ENCODE measurements at places on chromosomes 6 and 20.
A peak's percentile ranks its signal among the peaks of the same experiment; 100 is the strongest.

GRCh38 chr6:109187399-109188114, 92.2 kb downstream of the CEP57L1 start:
- peak; percentile 13 for DNase-seq

- no peak for DNase-seq
Observed at GRCh38 chr6:111605100-111605751, 452 bp downstream of the TRAF3IP2 start.

- DNase-seq, result no peak
Observed at GRCh38 chr6:152783217-152783878, 32.8 kb downstream of the VIP start.

- no peak for DNase-seq
Observed at GRCh38 chr6:65289491-65289890, 417.5 kb downstream of the EYS start.

- DNase-seq, result no peak
Observed at GRCh38 chr6:117547688-117548621, 54.4 kb downstream of the GOPC start.

DNA sequence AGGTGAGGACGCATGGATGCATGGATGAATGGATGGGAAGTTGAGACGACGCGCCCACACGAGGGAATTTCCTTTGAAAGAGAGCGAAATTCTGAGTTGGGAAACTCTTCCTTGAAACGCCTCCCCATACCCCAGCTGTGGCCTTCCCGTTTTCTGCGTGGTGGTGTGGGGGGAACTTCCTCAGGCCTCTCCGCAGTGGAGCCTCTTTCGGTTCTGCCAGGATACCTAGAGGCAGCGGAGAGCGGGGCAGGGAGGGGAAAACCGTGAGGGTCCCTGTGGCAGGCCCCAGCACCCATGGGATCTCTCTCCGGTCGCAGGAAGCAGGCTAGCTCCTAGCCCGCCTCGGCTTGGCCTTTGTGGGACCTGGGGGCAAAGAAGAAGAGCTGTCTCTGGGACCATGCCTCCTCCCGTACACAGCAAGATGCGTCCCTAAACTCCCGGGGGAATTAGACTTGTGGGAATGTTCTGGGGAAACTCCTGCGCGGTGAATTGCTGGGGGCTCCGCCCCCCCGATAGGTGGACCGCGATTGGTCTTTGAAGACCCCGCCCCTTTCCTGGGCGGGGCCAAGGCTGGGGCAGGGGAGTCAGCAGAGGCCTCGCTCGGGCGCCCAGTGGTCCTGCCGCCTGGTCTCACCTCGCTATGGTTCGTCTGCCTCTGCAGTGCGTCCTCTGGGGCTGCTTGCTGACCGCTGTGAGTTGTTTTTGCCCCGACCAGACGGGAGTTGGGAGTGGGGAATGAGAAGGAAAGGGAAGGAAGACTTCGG, at the start of gene CD40:
Gene CD40 (plus strand): TSS at position 611 of the 764 bp plus-strand sequence. CDS start 30 bp downstream, at position 641.
- DNase-seq, result no peak

GRCh38 chr6:34922177-34922663, 33.2 kb downstream of the ANKS1A start:
- DNase-seq, result no peak

- no peak for DNase-seq
Observed at GRCh38 chr20:22475662-22476061, 108.7 kb downstream of the FOXA2 start.

- DNase-seq, result no peak
Observed at GRCh38 chr6:129451187-129451586, 258.8 kb downstream of the ARHGAP18 start.

GRCh38 chr6:55445648-55446204, 118.5 kb downstream of the GFRAL start:
- DNase-seq, result no peak

DNA sequence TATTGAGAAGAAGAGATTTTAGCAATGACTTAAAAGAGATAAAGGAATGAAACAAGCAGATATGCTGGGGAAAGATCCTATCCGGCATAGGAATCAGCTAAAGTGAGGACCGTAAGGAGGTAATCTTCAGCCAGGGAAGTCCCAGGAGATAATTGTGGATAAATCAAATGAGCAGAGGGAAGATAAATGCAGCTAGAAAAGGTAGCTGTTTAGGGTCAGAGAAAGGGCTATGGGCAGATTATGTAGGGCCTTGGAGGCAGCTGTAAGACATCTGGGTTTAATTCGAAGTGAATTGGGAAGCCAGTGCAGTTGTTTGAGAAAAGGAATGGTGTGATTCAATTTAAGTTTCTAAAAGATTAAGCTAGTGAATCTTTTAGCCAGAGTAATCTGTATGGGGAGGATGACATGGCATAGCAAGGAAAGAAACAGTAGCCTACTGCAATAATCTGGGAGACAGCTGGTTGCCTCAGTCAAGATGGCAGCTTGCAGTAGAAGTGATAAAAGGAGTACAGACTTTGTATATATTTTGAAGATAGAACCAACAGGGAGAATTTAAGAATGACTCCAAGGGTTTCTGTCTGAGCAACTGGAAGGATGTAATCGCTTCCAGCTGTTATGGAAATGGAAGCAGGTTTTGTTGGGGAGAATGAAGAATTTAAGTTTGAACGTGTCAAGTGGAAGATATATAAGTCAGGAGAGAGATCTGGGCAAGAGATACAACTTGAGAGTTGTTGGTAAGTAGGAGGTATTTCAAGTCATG, 552.3 kb upstream of the FLRT3 start:
- DNase-seq, result no peak

DNA sequence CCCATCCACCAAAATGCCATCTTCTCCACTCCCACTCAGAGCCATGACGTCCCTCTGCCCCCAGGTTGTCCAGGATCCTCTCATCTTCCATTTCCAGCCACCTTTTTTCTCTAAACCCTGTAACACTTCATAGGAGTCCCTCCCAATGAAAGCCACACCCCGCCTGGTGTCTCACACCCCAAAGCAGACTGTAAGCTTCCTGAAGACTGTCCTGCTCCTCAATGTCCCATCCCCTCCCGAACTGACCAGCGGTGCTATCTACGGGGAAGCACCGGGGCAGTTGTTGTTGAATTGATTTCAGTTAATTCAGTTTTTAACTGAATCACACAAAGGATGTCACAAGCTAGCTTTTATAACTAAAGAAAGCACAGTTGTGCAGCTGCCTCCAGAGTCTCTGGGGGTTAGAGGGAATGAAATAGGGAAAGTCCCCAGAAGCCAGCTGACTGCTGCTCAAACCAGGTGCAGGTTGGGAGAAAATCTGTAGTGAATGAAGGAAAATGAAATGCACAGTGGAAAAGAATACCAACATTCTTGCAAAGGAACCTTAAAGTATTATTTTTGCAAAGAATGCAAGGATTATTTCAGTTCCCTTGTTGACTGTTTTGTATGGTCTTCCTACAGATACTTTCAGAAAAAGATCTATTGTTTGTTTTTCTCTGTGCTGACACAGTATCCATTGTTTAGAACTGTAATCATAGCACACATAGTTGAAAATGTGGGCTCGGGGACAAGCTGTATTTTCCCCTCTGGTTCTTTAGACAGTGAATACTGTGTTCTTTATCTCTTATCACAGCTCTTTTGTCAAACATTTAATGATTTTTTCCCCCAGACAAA, 222.6 kb upstream of the QKI start:
- DNase-seq, result no peak

GRCh38 chr6:104656235-104656634, 203.5 kb downstream of the HACE1 start:
- no peak for DNase-seq

GRCh38 chr6:45419571-45420082, 41.9 kb upstream of the SUPT3H start:
- DNase-seq, result peak; percentile 42

DNA sequence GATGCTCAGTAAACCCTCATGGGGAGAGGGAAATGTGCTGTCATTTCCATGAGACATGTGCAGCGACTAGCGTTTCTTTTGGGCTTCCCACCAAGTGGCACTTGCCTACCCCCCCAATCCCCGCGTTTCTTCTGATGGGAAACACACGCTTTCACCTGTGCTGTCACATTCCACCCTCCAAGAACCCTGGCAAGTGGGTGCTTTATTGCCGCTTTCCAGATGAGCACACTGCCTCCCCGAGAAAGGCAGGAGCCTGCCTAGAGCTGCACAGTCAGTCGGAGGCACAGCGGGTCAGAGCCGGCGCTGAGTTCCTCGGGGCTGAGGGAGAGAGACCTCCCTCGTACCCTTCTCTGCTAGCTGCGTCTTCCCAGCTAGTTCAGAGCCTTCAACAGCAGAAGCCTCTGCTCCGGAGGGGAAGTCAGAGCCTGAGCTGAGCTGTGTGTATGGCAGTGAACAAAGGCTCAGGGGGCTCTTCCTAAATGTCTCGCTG, 12.3 kb upstream of the CCDC167 start:
- DNase-seq, result no peak

DNA sequence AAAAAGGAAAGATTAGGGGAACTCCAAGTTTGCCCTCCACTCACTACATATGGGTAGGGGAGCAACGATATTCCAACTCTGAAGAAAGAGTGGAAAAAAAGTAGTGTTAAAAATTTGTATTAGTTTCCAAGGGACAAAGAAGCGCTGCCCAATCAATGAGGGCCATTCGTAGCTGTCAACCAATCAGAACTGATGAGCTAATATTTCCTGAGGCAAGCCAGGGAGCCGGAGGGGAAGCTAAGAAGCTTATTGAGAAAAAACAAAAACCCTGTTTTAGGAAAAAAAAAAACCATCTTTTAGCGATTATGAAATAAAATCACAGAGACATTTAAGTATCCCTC, 59.5 kb downstream of the TRIM38 start:
- no peak for DNase-seq

DNA sequence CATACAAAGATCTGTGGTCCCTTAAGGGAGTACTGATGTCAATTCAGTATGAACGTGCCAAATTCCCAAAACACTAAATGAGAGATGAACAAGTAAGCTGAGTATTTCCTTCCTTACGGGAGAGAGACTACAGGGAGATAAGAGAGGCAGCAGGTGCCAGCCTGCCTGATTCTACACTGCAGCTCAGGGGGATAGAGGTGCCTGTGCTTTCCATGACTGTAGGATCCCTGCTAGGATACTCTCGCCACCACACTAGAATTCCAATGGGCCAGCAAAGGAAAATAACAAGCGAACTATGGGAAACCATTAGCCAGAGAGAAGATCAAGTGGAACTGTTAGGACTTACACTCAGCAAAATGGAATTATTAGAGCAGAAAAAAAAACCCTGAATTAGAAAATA, 198.5 kb upstream of the BTBD3 start:
- DNase-seq, result no peak

DNA sequence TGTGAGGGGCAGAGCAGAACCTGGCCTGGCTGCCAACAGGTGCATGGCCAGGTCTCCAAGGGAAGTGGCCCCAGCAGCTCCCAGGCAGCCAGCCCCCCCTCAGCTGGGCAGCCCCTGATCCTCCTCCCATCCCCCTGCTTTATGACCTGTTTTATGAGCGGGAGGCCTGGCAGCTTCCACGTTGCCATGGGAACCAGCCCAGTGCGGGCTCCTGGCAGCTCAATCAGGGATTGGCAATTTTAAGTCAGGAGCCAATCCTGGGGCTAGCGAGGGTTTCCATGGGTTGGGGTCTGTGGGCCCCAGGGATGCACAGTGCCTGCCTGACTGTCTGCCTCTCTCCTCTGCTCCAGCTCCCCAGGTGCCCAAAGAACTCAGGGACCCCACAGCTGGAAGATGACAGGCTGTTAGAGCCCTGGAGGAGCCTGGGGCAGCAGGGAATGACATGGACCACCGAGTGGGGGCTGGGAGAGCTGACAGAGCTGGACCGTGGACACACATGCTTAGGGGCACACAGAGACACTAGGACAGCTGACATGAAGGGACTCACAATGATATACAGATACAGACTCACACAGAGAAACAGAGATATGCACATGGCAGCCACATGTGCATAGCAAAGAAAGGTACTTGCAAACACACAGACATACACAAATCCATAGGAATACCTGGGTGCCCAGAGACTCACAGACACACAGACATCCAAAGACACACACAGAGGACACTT, 56.5 kb upstream of the SIRPA start:
- DNase-seq, result no peak

DNA sequence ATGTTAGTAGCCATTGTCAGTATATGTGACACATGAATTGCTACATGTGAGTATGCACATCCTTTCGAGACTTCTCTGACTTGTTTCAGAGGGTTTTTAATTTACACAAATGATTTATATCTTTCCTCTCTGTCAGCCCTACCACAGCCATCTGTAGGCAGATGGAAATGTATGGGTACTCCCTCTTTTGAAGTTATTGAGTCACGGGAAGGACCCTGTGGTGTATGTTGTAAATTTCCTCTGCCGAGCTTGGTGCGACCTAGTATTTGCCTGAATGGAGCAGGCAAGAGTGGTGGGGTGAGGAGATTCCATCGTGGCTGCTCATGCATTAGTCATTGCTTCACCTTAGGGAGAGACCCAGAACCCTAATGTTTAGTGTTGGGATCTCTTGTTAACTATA, 171.9 kb downstream of the JARID2 start:
- DNase-seq, result no peak

DNA sequence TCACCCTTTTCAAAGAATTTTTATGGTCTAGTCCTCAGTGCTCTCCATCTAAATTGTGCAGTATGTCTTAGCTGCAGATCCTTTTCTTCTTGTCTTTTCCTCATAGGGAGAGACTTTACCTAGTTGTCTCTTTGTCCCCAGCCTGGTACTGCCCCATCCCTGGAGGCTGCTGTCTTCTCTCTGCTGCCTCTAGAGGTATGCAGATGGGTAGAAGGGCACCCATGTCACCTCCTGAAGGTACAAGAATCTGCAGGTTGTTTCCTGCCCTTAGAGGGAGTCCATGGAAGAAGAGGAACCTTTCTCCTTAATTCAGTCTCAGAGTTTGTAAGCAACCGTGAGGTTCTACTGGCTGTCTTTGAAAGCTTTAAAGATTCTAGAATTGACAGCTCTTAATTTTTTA, 39.1 kb downstream of the MCM8 start:
- no peak for DNase-seq

DNA sequence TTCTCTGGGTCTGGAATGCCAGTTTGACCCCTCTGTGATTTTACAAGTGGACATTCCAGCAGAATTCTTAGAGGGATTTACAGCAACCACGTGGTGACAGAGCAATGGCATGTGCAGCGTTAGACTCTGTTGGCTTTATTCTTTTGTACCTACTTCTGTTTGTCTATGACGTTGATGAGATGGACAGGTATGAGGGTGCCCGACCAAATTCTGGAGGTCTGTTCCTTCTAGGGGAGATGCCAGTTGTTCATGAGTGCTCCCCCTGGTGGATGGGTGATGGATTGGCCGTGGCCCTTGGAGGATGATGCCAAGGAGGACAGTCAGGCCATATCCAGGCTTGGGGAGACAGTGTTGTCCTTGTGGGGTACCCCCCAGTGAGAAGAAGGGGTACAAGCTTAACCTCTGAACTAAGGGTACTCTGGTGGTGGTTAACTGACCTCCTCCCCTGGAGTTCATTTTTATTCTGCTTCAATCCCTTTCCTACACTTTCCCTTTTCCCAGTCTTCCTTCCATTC, 198.6 kb downstream of the DTNBP1 start:
- DNase-seq, result no peak
